ENCODE measurements at places on chromosomes 1 and 21.

- DNase-seq: no peak
These were observed 2.4 kb downstream of the NPHP4 start for GRCh38 chr1:5989731-5990271.

DNA sequence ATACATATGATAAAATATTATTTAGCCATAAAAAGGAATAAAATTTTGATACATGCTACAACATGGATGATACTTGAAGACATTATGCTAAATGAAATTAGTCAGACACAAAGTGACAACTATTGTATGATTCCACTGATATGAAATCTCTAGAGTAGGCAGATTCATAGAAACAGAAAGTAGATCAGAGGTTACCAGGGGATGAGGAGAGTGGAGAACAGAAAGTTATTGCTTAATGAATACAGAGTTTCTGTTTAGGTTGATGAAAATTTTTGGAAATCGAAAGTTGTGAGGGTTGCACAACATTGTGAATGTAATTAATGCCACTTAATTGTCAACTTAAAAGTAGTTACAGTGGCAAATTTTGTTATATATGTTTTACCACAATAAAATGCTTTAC, 315.7 kb upstream of the USP25 start:
- DNase-seq: no peak

DNA sequence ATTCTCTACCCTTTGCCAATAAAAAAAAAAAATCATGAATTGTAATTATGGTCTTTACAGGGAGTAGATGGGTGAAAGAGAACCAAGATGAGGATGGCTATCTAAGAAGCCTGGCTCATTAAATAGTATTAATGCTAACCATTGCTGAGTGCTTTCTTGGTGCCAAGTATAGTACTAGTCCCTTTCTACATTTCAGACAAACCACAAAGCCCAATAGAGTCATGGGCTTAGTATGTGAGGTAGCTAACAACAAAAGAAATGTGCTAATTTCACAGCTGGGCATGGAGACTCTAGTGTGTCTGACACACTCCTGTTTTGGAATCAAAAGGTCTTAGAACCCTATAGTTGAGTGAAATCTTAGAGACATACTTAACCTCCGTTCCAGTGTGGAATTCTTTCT, 84.5 kb upstream of the ESRRG start:
- no peak for DNase-seq

DNA sequence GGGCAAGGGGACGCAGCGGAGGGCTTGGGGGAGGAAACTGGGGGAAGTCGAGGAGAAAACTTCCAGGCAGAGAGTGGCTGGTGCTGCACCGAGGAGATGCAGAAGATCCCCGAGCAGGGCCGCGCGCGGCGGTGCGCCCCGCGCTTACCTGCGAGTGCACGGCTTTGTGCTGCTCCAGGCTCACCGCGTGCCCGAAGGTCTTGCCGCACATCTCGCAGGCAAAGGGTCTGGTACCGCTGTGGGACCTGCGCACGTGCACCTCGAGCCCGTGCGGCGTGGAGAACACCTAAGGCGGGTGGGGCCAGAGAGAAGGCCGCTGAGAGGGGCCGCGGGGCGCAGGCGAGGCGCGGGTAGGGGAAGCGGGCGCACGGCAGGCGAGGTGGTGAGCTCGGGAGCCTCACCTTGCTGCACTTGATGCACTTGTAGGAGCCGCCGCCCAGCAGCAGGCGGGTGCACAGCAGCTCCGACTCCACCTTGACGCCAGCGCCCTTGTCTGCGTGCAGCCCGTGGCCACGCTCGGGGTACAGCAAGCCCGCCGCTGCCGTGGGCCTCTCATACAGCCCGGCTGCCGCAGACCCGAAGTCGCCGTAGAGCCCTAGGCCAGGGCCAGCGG, 6.4 kb downstream of the GFI1 start:
- no peak for DNase-seq

DNA sequence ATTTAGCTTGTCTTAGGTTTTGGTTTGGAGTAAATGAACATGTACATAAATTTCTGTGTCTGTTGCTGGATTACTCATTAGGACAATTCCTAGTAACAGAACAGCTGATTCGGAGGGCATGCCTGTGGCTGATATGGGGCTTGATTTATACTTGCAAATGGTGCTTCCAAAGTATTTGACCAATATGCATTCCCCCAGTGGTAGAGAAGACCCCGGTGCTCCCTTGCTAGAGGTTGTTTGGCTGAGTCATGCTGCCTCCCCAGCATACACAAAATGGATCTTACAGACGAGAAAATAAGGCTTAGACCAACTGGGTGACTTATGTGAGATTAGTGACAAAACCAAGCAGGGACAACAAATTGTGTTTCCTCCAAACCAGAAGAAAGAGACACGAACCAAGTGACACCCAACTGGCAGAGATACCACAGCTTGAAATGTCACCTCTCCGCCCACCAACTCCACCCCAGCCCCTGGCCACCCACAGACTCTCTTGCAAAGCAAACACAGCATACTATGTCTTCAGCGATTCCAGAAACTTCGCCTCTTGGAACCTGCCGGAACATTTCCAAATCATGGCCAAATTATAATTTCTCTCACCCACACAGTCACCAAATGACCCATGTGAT, 75.9 kb upstream of the ETS2 start:
- DNase-seq: no peak

DNA sequence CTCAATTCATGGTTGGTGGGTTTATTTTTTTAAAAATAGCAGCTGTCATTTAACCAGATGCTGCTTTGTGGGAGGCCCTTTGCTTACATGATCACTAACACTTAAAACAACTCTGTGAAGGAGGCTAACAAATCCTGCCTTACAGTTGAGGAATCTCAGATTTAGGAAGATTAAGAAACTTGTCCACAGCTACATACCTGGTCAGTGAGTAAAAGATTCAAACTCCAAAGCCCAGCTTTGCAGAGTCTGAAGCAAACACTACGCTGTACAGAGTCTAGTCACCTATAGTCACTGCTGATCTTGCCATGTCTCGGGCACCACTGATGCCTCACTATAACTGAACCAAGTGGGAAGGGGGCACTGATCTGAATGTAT, 535.4 kb downstream of the SMYD3 start:
- DNase-seq: no peak

All from cerebellar nuclear complex (tissue), 1 donor.